GM04503 (cell line): ENCODE measurements at places on chromosomes 3 and 15.

DNA sequence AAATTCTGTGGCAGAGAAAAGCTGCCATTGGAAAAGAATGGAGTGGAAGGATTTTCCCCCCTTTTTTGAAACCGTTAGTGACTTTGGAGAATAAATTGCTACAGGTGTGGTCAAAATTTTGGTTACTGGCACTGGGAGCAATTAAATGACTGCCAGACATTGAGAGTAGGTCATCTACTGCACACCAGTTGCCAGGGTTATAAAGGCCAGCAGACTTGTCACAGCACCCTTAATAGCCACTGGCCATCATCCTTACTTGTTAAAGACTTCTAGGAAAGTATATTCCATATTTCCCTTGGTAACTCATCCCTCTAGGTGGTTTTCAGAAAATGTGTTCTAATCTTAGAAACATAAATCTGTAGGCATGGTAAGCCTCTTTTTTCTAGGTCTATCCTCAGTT is 8.0 kb downstream of the PIK3CA start:
- DNase-seq, result no peak

- no peak for DNase-seq
Measured at GRCh38 chr3:61520966-61521628, 40.3 kb upstream of the PTPRG start.

DNA sequence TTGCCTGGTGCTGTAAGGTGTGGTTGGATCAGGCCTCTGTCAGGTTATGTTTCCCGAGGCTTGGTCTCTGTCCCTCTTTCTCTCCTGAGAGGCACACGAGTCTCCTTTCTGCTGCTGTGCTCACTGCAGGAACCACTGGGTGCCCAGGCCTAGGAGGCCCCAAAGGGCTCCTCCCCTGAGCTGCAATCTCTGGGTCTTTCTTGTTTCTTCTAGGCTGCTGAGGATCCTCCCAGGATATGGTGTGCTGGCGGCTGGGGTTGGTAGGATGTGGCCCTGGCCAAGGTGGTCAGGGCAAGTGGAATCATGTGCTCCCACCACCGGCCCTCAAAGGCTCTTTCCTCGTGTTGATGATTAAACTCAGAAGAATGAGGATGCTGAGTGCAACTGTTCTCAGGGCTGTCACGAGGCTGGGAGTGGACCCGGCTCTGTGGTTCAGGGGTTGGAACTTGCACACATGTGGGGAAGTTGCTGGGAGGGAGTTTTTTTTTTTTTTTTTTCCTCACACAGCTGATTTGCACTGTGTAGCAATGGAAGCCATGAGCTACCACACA is 43.6 kb upstream of the CTSH start:
- peak; percentile 96 for DNase-seq

GRCh38 chr3:31404871-31405270 is 127.9 kb upstream of the STT3B start:
- no peak for DNase-seq

GRCh38 chr15:87660251-87661129 is 596.0 kb downstream of the NTRK3 start:
- no peak for DNase-seq
